Activated T-cell treated with anti-CD3 and anti-CD28 coated beads for 4 hours (primary cell): ENCODE measurements at places on chromosomes 3 and 15.

- DNase-seq: no peak
Measured at GRCh38 chr15:72184165-72184811, 13.3 kb downstream of the GRAMD2A start.

DNA sequence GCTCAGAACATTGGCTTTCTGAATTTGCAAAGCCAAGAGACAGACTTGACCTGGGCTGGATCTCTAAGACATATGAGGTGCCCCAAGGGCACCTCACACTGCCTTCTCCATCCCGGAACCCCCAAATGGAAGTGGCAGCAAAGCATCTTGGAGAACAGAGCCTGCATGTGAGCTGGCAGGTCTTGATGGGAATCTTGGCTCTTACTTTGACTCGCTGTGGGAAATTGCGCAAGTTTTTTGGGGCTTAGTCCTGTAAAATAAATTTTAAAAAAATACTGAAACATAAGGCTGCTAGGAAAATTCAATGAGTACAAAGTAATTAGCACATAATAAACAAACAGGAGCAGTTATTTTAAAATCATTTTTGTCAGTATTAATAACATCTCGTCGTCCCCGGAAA, 13.7 kb upstream of the SEC22A start:
- DNase-seq: no peak

DNA sequence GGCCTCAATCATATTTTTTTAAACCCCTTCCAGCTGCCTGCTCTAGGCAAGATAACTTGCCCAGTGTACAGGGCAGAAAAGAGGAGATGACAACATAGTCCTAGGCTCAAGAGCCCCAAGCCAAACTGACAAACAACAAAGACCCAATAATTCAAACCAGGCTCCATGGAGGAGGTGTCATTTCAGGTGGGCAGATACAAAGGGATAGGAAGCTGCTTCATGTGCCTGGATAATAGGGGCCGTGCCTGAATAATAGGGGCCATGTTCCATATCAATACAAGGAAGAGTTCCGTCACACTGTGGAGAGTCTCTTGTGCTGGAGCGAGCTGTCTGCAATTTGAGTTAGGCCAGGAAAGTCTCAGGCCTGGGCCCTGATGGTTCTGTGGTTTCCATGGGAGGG, 35.4 kb upstream of the TRIM71 start:
- DNase-seq: no peak

- DNase-seq: no peak
Measured at GRCh38 chr3:135197246-135197645, 402.2 kb downstream of the EPHB1 start.

DNA sequence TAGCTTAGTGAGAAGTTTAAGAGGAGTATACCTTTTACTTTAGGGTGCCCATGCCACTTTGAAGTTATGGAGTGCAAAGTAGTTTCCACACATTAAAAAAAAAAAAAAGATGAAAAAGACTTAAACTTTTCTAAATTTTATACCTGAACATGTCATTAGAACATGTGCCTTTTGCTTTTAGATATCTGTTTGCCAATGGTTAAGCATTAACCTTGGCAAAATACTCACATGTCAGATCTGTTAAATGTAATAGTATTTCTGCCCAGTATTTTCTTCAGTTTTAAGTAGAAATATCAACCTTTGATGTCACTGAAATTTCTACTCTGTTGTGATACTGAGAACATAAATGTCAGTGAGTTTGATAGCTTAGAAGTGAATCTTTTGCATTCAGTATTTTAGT, 12.2 kb downstream of the ZFAND6 start:
- DNase-seq: no peak

DNA sequence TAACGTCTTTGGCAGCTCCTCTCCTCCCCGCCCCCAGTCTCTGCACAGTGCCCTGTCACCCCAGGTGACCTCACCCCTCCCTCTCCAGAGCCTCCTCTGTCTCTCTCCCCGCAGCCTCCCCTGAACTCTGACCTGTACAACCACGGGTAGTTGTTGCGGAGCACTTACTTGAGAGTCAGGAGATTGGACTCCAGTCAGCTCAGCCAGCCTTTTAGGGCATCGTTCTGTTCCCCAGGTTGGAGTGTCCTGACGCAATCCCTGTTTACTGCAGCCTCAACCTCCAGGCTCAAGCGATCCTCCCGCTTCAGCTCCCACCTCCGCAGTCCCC, 177.7 kb downstream of the UACA start:
- DNase-seq: no peak

DNA sequence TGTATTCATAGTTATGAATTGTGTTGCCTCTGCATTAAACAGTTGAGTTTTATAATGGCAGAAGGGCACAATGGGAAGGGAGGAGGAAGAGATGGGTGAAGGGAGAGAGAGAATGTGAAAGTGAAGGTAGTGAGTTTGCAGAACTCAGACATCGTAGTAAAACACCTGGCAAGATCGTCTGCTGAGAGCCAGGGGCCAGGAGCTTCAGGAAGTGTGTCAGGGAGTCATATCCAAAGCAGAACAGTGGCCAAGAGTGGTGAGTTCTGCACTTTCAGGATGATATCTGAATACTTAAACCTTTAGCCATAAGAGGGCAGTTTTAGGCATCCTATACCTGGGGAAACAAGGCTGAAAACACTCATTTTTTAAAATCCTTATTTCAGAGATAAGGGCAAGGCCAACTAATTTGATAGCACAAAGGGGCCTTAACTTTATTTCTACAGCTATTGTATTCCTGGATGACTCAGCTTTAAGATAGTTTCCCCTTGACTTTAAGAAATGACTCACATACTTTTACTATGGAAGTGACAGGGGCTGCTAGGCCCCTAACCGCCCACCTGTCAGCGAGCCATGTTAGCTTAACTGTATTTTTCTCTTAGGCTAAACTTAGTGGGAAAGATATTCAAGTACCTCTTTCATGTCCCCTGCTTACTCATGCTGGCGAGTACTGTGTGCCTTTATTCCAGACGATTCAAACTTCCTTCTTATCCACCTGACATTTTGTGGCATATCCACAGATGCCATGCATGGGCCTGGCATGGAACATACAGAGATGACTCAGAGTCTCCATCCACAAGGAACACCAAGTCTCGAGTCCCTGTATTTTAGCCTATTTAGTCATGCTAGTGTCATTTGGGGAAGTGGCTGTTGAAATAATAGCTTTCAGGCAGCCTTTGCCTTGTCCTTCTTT, 53.9 kb downstream of the RLBP1 start:
- peak; percentile 31 for DNase-seq

DNA sequence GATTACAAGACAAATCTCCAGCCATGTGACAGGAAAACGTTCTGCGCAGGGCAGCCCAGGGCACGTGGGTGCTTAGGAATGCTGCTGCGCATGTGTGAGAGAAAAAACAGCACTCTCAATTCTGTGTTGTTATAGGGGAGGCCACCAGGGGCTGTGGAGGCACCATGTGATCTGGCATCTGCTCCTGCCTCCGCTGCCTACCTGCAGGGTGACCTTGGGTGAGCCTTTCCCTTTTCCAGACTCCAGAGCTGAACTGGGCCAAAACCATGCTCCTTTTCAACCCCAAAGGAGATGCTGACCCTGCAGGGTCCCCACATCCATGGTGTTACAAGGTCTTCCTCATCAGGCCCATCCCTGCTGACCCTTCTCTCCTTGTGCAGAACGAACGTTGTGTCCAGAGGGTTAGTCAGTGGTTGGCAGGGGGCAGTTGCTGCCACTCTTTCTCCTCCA, 81.5 kb upstream of the RASGRF1 start:
- DNase-seq: no peak

GRCh38 chr3:168085491-168086119, 10.1 kb downstream of the GOLIM4 start:
- no peak for DNase-seq

DNA sequence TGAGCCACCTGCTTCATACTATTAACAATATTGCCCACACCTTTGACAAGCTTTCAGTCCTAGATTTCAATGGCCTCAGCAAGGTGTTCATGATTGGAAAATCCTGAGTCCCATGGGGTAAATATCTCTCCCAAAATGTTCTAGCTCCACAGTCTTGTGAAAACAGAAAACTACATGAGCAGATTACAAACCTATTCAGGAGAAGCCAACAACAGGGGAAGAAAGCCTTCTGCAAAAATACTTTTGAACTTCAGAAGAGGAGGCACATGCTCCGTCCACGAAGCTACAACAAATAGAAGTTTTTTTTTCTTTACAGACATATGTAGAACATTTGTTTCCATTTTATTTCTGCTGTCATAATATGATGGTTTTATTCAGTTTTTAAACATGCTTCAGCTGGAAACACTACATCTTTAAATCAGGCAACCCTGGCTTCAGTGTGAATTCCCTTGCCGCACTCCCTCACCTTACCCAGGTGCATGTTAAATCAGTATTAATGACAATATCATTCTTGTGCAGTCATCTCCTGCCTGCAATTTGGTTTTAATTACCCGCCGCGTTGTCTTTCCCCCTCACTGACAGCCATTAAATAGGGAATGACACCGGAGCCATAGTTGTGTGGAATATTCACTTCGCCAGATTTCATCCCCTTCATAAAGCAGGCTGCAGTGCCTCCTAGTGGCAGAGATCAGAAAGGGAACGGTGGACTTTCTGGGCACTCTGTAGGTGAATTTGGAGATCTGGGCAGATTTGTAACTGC, 725.5 kb upstream of the ARRDC4 start:
- DNase-seq: no peak

GRCh38 chr15:66700412-66700801, 1.6 kb upstream of the SMAD6 start:
- DNase-seq: no peak

- DNase-seq: no peak
Measured at GRCh38 chr3:120163026-120163425, 68.8 kb upstream of the GSK3B start.

- no peak for DNase-seq
Measured at GRCh38 chr3:101950510-101950909, 101.2 kb downstream of the NFKBIZ start.

DNA sequence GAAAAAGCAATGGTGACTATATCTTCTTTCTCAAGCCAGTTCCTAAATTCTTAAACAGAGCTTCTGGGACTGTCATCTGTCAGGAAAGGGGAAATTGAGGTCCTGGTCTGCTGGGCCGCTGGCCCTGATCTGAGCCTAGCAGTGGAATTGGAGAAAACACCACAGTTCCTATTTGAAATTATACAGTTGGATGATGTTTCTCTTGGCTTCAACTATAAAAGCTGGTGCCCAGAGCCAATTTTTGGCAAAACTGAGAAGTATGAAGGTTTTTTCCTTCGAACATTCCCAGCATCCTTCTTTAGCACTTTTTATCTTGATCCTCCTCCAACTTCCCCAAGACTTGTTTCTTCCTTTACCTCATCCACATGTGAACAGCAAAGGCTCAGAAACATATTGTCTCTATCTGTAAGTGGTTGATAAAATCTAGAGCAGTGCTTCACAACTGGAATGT, 83.9 kb downstream of the CD47 start:
- DNase-seq: no peak

DNA sequence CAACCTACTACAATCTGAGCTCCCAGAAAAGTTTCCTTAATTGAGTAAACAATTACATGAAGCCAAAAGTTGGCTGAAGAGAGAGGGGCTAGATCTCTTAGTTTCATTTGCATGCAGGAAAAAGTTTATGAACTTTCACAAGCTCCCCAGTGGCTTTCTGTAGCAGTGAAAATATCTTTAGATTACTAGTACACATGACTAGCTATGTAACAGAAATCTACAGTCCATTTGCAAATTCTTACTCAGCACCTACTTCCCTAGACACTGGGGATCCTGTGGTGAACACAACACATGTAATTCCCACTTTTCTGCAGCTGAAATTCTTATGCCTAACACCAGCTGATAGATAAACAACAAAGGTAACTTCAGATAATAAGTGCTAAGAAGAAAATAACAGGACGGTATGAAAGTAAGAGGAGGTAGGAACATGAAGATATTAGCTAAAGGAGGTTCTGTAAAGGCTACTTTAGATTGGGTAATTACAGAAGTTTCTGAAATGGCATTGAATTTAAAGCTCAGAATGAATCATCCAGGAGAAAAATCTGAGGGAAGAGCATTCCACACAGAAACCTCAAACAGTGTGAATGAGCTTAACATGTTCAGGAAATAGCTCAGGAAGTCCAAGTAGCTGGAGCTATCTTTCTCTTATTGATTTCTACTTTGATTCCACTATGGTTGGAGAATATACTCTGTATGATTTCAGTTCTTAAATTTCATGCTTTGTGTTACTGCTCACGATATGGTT, 204.8 kb downstream of the MAGI1 start:
- DNase-seq: no peak

- DNase-seq: no peak
Measured at GRCh38 chr3:128410669-128411573, 55.8 kb downstream of the DNAJB8 start.

- no peak for DNase-seq
Measured at GRCh38 chr15:41429003-41429890, 12.4 kb downstream of the RTF1 start.

GRCh38 chr3:16824081-16824696, 60.6 kb upstream of the PLCL2 start:
- no peak for DNase-seq

DNA sequence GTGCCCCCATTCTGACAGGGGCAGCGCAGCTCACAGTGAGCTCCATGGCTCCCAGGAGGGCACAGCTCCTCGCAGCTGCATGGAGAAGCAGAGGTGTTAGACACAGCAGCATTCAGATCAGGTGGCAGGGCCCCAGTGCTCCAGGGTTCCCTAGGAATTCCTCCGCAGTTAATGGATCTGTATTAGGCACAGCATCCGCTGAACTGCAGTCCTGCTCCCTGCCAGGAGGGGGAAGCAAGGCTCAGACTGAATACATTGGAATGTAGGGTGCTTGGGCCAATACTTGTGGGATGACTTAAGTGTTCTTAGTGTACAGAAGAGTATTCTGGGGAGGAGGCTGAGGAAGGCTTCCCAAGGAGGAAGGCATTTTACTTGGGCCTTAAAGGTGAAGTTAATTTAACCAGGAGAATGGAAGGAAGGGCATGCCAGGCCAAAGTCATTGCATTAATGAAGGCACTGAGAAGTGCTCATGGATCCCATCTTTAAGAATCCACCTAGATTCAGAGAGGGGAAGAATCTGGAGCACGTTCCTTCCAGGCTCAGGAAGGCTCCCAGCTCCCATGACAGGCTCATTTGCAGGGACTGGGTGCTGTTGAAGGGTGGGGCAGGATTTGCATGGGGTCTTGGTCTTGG, 111.6 kb downstream of the RAB11A start:
- no peak for DNase-seq

DNA sequence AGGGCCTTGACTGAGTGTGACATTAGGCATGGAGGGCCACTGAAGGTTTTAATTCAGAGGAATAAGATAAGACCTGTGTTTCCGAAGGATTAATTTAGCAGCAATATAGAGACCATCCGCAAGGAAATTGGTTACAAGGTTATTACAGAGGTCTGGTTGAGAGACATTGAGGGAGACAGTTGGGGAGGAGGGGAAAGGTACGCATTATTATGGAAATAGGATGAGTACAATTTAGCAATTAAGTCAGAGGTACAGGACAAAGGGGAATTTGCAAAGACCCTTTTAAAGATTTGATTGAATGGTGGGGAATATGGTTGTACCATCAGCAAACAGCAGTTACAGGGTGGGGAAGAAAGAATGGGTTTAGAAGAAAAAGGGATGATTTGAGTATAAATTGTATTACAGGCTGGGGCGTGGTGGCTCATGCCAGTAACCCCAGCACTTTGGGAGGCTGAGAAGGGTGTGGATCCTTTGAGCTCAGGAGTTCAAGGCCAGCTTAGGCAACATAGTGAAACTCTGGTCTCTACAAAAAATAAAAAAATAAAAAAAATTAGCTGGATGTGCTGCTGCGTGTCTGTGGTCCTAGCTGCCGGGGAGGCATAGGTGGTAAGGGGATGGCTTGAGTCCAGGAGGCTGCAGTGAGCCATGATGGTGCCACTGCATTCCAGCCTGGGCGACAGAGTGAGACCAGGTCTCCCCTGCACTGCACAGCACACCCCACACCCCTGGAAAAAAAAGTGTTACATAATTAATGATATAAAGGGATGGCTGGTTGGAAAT, 11.3 kb downstream of the ARL8B start:
- no peak for DNase-seq

GRCh38 chr15:100291106-100291505, 50.7 kb downstream of the ADAMTS17 start:
- DNase-seq: no peak
